ENCODE measurements at places on chromosomes 3 and 15.

DNA sequence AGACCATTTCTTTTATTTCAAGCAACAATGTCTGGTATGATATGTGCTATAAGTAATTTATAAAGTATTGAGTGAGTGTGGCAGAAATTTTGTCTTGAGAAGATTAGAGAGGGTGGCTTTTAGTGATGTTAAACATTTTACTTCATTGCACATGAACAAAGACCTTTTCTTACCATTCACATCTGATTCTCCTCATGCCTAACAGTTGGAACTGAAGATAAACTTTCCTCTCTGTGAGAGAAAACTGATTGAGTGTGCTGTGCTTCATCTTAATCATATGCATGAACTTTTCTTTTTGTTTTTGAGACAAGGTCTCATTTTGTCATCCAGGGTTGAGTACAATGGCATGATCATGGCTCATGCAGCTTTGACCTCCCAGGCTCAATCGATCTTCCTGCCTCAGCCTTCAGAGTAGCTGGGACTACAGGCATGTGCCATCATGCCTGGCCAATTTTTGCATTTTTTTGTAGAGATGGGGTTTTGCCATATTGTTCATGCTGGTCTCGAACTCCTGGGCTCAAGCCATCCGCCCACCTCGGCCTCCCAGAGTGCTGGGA, 377.7 kb upstream of the GOLIM4 start:
- DNase-seq = no peak

GRCh38 chr3:18370672-18371071, 54.5 kb downstream of the SATB1 start:
- no peak for DNase-seq

DNA sequence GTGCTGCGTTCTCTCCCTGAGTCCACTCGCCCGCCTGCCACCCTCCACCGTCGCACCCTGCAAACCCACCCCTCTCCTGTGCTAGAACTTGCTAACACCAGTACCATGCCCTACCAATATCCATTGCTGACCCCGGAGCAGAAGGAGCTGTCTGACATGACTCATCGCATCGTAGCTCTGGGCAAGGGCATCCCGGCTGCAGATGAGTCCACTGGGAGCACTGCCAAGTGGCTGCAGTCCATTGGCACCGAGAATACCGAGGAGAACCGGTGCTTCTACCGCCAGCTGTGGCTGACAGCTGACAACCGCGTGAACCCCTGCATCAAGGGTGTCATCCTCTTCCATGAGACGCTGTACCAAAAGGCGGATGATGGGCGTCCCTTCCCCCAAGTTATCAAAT, 4.9 kb upstream of the ALAS1 start:
- DNase-seq = no peak

- no peak for DNase-seq
Measured at GRCh38 chr3:196642434-196642833, 2.9 kb downstream of the NRROS start.

DNA sequence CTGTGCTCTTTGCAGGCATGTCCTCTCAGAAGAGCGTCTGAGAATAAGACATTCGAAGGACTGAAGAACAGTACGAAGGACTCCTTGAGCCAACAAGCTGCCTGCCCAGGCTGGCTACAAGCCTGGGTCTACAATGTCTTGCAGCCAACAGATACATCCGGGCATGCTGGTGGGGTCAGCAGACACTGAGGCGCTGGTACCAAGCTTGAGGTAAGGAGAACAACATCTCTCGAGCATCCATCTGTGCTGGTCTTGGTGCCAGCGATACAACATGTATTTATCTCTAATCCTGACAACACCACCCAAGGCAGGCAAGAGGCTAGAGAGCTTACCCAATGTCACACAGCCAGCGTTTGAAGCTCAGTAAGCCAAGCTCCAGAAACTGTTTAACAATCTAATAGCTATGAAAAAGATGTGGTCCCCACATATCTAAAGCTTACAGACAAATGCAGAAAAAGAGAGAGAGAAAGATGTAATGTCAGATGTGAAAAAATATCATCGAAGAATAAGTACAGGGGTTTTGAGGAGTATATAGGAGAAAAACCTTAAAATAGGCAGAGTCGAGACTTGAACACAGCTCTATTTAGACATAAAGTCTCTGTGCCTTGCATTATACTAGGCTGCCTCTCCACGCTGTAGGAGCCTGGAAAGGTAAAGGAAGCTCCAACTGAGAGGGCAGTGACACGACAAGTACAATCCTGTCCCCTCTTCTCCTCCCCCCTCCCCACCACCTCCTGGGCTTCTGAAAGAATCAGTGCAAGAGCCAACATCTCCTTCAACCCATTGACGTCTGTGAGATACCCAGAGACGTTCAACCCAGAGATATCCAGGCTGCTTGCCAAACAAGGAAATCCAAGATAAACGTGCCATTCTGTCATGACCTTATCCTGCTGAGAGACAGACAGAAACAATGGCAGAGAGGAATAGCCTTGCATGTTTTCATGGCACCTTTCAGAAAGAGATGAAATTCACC, 39.4 kb downstream of the WWTR1 start:
- DNase-seq = no peak

DNA sequence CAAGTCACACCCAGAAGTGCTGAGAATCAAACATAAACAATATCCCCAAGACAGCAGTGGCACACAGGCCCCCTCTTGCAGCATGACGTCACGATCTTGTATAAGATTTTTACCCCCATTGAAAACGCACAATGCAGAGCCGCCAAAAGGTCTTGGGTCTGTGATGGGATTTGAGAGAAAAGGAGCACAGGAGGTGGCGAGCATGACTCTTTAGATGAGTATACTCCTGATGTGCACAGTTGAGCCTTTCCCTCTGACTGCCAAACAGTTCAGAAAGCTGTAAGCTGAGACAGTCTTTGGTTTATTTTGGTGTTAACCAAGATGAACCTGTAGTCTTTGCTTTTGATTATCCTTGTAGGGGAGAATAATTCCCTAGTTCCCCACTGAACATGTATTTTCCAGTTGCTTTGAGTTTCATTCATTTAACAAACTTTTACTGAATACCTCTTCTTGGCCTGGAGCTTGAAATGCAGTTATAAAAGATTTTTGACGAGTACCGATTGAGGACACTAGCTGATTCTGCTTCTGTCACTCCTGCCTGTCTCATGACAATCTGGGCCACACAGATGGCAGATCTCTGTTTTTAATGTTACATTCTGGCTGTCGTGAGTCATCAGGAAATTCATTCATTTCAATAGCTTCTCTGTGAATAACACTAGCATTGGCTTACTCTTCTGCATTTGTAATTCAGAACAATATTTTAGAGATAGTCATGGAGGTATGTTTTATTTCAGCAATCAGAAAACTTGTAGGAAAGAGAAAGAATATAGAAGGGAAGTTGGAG, 28.9 kb downstream of the CFAP91 start:
- no peak for DNase-seq

GRCh38 chr15:32794973-32795372, 77.2 kb downstream of the GREM1 start:
- no peak for DNase-seq

Data from activated CD8-positive, alpha-beta memory T cell treated with anti-CD3 and anti-CD28 coated beads, Interleukin-2, amount 10 ng/mL, durations not matched to agents 7 days and 5 days (primary cell).